ENCODE measurements at places on chromosomes 6 and 20.

DNA sequence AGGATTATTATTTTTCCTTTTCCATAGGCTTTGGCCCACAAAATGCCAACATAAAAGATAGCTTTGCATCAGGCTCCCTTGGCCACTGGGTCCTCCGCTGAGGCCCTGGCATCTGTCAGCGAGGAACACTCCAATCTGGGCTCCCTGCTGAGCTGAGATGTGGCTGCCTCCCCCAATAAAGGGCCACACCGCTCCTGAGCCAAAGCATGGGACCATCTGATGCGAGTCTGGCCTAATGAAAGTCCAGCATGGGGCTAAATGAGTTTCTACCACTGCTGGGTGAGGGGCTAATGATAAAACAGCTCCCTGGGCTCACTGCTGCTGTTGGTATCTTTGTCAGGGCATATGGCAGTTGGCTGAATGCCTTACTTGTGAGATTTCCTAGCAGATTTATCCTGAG is 817.5 kb upstream of the SLC35B3 start:
- no peak for DNase-seq

GRCh38 chr6:117776441-117776840 is 101.2 kb downstream of the NUS1 start:
- DNase-seq, result no peak

DNA sequence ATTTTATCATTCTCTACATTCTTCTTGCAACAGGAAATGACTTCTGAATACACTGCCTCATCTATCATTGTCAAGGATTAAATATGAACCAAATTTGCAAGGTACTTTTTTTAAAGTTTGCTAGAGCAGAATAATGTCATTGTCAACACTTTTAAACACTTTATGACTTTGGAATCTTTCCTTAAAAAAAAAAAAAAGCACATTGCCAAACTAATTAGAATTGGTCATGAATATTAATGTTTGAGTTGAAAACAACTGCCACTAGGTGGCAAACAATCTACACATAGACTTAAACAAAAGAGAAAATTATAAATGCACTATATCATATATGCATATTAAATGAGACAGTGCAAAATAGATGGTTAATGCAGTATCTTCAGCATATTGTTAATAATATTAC is 32.5 kb upstream of the TMEM244 start:
- DNase-seq, result peak; percentile 27

DNA sequence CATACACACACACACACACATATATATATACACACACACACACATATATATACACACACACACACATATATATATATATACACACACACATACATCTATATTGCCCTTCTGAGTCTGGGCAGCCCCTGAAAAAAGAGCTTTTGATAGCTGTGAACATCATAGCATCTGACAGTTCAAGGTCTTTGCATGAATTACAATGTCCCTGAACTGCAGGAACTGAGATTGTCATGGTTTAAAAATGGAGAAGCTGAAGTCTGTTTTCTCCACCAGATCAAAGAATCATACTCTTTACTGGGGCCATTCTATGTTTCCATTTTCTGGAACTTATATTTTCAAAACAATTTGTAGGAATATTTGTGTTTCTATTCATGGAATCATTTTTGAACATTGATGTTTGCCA is 189.8 kb downstream of the ZDHHC14 start:
- no peak for DNase-seq

All from activated CD4-positive, alpha-beta T cell treated with anti-CD3 and anti-CD28 coated beads, Interleukin-10, Interleukin-2, amounts not matched to agents 100 ng/mL and 50 ng/mL, durations not matched to agents 16 hours and 8 hours (primary cell).